Hair follicular keratinocyte (primary cell): ENCODE measurements at places on chromosomes 5 and 9. TPM values are rescaled to one million over a fixed set of nuclear protein-coding genes. Genes with fewer than 3 reads are reported as not detected.

The BRINP1 gene
- total RNA-seq: 0.47 TPM in 1 of 2 replicates, not detected in the other

The FEM1C gene
- 5.8 and 6.3 TPM in 2 replicates for total RNA-seq

The DMRTA1 gene
- 0.62 and 0.84 TPM in 2 replicates for total RNA-seq

The NTRK2 gene
- 0.16 TPM in 1 of 2 replicates, not detected in the other for total RNA-seq

The ZFP2 gene
- total RNA-seq: 0.23 TPM in 1 of 2 replicates, not detected in the other

The NOXA1 gene
- total RNA-seq: 0.31 TPM in 1 of 2 replicates, not detected in the other

The GLRA1 gene
- total RNA-seq: not detected in 2 replicates

The PHF19 gene
- 24.9 and 50.8 TPM in 2 replicates for total RNA-seq

The STKLD1 gene
- 0.19 TPM in 1 of 2 replicates, not detected in the other for total RNA-seq

The TMEM174 gene
- total RNA-seq: not detected in 2 replicates

The GABBR2 gene
- 0.08 TPM in 1 of 2 replicates, not detected in the other for total RNA-seq

The OR1J2 gene
- total RNA-seq: not detected in 2 replicates

The KIF24 gene
- 1.2 and 3.2 TPM in 2 replicates for total RNA-seq

The HACD4 gene
- total RNA-seq: 4.7 and 9.4 TPM in 2 replicates

The ADRA1B gene
- 0.78 and 1.1 TPM in 2 replicates for total RNA-seq

The VCAN gene
- 15.8 and 16.6 TPM in 2 replicates for total RNA-seq

The FGF10 gene
- not detected in 2 replicates for total RNA-seq

The FAM120AOS gene
- 18.1 and 25.2 TPM in 2 replicates for total RNA-seq

The OTP gene
- not detected in 2 replicates for total RNA-seq

The CMBL gene
- total RNA-seq: 4.3 and 7.0 TPM in 2 replicates

The EPB41L4B gene
- total RNA-seq: 5.6 and 5.9 TPM in 2 replicates

The PAEP gene
- not detected in 2 replicates for total RNA-seq

The RIGI gene
- total RNA-seq: 5.0 and 6.4 TPM in 2 replicates

The DBH gene
- total RNA-seq: not detected in 2 replicates

The FRMPD1 gene
- total RNA-seq: under 0.01 TPM in 1 of 2 replicates, not detected in the other

The ITGA1 gene
- 7.7 and 10.1 TPM in 2 replicates for total RNA-seq

The PPP2R2B gene
- 1.8 and 2.7 TPM in 2 replicates for total RNA-seq

The IRGM gene
- not detected in 2 replicates for total RNA-seq

The SLCO4C1 gene
- 0.16 and 0.19 TPM in 2 replicates for total RNA-seq
